Central memory CD4-positive, alpha-beta T cell (primary cell): ENCODE measurements at places on chromosomes 4 and X.

GRCh38 chr4:87849612-87850011 is 16.8 kb downstream of the MEPE start:
- no peak for DNase-seq

DNA sequence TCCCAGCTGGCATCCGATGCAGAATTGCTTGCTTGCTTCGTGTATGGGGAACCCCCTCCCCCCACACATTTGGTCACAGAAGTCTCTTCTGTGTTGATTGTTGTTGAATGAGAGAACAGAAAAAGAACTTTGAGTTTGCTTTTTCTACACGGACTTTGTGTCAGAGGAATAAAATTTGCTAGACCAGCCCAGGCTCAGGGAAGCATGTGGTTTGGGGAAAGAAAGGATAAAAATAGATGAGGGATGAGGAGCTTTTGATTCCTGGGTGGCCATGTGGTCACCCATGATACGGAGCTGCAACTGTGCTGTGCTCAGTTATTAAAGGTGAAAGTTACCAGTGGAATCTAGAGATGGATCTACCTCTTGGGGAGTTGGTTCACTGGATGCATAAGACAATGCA is 34.2 kb upstream of the ESX1 start:
- DNase-seq, result no peak

GRCh38 chr4:74108457-74109115 is 9.6 kb upstream of the CXCL2 start:
- no peak for DNase-seq

- DNase-seq, result no peak
Observed at GRCh38 chrX:94830717-94831116, 1156.7 kb downstream of the FAM133A start.

DNA sequence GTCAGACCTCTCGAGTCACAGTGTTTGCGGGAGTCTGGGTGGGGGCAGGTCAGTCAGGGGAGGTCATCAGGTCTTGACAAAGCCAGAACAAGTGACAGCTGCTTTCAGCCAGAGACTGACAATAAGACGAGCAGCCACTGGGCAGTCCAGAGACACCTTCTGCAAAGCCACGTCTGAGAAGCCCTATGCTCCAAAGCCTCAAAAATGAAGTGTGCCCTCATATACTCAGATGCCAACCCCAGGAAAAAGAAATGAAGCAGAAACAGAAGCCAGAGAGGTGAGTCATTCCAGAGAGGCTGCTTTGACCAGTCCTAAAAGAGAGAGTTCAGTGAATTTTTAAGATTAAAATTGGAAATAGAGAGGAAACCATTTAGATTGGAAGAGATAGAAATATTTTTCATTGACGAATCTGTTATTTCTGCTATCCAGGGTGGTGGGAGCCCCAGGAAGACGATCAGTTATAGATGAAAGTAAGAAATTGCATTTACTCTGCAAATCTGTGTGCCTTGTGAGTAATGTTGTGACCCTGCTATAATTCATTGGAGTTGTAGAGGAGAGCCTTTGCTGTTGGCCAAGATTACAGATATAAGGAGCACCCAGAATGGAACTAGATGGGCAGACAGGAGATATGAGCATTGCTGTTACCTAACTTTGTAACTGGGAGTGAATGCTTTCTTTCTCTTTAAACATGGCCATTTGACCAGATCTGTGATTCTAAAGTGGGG is 77.9 kb downstream of the LRRC66 start:
- DNase-seq, result no peak

DNA sequence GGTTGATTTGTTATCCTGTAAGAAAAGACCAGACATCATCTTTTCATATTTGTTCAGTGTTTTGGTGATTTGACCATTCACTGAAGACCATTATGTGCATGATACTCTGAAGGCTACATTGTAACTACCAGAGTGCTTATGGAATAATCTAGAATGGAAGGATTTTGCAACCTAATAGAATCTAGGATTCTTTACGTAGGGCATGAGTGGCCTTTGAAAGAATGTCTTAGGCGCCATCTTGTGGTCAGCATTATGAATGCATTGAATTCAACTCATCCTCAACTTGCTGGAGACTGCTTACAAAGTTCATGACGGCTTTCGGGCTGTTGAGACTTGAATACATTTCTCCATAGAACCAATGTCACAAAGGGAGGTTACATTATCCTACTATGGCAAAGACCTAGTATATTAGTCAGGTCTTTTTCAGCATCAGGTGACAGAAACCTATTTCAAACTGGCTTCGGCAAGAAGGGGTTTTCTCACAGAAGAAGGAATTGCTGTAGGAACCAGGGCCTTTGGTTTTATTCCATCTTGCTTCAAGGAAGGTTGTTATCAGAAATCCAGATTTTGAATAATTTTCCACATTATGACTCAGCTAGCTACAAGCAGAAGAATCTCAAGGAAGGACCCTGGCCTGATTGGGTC is 104.1 kb downstream of the GPAT3 start:
- DNase-seq, result peak; percentile 56
